ENCODE measurements at places on chromosomes 2 and 18.

GRCh38 chr2:10538224-10538894 lies 90.2 kb upstream of the ODC1 start:
- no peak for DNase-seq

- DNase-seq = no peak
These were observed 33.7 kb downstream of the KCNK3 start for GRCh38 chr2:26726228-26726627.

DNA sequence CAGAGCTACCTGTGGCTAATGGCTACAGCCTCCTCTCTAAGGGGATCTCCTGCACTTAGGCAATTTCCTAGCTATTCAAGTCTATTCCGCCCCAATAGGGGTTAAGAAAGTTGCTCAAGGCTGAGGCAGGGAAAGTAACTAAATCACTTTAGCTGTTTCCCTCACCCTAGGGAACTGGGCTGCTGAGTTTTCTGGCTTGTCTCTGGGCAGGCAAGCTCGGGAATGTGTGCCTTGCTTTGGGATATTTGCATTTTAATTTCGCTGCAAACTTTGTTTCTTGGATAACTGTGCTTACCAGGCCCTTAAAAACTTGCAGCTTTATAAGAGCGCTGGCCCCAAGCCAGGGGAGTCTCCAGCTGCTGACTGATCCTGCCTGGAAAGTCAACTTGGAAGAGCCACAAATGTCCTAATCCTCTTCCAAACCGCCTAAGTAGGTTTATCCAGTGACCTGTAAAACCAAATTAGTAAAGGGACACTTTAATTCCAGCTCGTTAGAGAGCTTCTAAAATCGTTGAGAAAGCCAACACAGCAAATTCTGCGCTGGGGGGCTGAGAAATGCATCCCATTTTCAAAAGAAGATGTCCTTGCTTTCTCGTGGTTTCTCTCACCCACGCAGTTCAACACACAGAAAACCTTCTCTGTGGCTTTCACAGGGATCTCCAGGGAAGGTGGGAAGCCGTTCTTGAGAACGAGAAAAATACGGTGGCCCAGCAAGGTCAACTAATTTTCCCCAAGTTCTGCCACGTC lies 59.5 kb upstream of the SP3 start:
- peak; percentile 67 for DNase-seq

DNA sequence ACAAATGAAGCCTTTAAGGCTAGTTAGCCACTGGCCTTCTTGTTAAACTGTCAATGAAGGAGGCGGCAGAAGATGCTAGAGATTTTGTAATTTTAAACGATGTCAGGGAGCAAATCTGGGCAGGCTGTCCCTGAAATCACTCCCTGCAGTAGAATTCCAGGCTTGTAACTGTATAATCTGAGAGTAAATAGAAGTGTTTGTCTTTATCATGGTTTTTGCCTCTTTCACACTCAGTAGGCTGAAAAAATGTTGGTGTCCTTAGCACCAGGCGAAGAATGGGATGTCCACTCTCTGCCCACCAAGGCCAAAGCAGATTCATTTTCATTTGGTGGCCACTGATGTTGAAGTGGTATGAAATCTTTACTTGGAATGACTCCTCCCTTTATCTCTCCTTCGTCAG lies 136.9 kb upstream of the THSD7B start:
- no peak for DNase-seq

DNA sequence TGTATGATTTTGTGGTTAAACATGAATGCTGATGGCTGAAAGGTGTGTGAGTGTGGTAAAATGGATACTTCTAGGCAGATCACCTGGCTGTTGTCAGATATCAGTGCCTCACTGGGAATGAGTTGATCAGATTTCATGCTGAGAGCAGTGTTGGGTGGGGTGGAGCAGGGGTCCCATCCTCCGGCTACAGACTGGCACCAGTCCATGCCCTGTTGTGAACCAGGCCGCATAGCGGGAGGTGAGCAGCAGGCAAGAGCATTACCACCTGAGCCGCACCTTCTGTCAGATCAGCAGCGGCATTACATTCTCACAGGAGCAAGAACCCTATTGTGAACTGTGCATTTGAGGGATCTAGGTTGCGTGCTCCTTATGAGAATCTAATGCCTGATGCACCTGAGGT lies 78.7 kb downstream of the GLI2 start:
- DNase-seq = no peak

- no peak for DNase-seq
These were observed 3.0 kb upstream of the SULT1C3 start for GRCh38 chr2:108236676-108237335.

DNA sequence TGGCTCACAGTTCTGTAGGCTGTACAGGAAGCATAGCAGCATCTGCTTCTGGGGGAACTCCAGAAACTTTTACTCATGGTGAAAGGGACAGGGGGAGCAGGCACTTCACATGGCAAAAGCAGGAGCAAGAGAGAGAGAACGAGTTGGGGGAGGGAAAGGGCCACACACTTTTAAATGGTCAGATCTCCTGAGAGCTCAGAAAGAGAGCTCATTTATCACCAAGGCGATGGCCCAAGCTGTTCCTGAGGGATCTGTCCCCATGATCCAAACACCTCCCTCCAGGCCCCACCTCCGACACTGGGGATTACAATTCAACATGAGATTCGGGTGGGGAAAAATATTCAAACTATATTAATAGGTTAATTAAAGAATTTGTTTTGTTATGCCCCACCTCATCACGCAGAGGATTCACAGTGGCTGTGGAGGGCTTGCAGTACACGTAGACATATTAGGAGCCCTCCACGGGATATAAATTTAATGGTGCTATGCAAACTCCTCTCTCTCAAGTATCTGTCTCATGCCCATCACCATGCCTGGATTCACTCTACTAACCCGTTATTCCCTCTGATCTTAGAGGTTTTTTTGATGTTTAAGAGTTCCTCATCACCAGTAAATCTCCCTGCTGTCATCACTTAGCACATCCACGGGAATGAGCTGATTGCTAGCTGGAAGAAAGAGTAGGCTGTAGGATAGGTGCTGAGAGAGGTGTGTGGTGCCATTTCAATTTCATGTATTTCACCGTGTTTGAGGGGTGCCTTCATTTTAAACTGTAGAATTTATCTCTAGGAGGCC lies 84.5 kb upstream of the ARHGAP28 start:
- no peak for DNase-seq

DNA sequence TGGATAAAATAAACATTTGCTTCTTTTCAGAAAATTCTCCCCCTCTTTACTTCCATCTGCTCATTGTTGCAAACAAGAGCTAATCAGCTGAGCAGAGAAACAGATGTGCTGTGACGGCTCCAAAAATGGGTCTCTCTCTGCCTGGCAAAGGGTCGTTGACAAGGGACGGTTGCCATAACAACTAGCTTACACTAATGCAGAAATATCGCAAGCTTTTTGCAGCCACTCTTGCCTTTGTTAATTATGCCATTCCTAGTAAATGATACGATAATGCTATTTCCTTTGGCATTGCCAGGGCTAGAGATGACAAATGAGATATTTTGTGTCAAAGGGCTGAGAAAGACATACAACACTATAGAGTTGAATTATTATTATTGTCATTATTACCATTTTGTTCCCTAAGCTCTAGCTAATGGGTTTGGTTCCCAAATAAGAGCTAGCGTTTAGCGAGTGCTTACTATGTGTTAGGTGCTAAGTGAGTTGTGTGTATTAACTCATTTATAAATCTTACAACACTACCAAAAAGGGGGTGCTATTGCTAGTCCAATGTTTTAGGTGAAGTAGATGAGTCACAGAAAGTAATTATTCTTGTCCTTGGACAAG lies 46.8 kb downstream of the MYO3B start:
- DNase-seq = no peak

- DNase-seq = no peak
These were observed 500.2 kb downstream of the XIRP2 start for GRCh38 chr2:167388497-167388896.

DNA sequence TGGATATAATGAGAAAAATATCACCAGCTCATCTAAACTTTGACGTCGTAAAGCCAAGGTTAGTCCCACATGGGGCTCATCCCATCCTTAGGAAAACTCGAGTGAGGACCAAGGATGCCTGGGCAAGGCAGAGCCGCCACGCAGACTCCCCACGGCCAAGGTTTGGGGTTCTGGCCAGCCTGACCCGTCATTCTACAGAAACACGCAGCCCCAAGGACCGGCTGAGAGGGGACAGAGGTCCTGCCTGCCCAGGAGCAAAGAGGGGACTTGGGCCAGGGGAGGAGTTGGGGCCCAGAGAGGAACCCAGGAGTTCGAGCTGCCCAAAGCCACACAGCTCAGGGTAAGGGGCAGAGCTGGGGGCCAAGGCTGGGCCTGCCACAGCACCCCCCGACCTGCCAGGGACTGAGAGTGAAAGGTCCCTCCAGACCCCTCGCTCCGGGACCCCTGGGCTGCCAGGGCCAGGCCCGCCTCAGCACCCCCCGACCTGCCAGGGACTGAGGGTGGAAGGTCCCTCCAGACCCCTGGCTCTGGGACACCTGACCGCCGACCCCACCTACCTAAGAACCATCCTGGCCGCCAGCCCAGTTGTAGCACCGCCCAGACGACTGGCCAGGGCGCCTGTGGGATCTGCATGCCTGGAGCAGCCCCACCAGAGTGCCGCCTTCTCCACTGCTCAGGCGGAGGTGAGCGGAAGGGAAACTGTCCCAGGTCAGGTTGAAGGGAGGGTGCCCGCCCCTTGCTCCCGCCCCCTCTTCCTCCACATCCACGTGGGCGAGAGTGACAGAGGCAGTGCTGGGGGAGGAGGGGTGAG lies at the start of gene PDCD1:
TSS of gene PDCD1 (minus strand) at position 689 of the 811 bp plus-strand sequence. CDS start at position 633, 56 bp downstream.
- no peak for DNase-seq

- DNase-seq = no peak
These were observed 137.3 kb upstream of the HNRNPA3 start for GRCh38 chr2:177075254-177075653.

- no peak for DNase-seq
These were observed 21.4 kb downstream of the SFXN5 start for GRCh38 chr2:73050121-73050545.

DNA sequence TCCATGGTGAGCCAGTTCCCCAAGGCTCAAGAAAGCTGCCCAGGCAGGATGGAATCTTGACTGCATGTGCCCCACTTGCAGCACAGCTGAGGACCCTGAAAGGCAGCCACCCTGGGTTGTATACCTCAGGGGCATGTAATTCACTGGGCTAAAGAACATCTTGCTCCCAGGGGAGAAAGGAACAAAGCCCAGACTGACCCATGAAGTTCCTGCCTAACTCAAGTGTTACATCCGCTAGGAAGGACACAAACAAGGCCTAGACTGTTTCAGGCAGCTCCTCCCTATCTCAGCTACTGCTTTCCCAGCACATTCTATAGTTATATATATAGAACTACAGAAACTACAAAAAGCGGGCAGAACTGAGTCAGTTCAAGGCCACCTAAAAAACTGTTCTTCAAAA lies 69.0 kb downstream of the RBM43 start:
- no peak for DNase-seq

GRCh38 chr2:586641-587076 lies 90.5 kb downstream of the TMEM18 start:
- no peak for DNase-seq

- DNase-seq = no peak
These were observed 216.7 kb downstream of the CDH20 start for GRCh38 chr18:61549889-61550288.

GRCh38 chr2:7449298-7449697 lies 532.1 kb downstream of the RNF144A start:
- DNase-seq = no peak

Data from AG09309 (cell line).